Natural killer cell treated with Interleukin-12 subunit alpha and Interleukin-12 subunit beta and Interleukin-15 and Interleukin-18, amount 100 ng/mL, for 72 hours (primary cell): ENCODE measurements at places on chromosomes 3 and 15. TPM values are rescaled to one million over a fixed set of nuclear protein-coding genes. Genes with fewer than 3 reads are reported as not detected.

TFDP2 gene
- total RNA-seq = 47.8 TPM

ATP13A5 gene
- not detected for total RNA-seq

- H3K4me3 ChIP-seq = no peak overlapping the region
- H3K27ac ChIP-seq = no peak overlapping the region
- peaks cover 32% of the 10 kb centered on the region for H3K27me3 ChIP-seq
- no peaks in the 10 kb centered on the region for H3K4me1 ChIP-seq
Measured at GRCh38 chr15:61634837-61635236, 405.7 kb upstream of the RORA start.

TTLL13 gene
- not detected for total RNA-seq

DNA sequence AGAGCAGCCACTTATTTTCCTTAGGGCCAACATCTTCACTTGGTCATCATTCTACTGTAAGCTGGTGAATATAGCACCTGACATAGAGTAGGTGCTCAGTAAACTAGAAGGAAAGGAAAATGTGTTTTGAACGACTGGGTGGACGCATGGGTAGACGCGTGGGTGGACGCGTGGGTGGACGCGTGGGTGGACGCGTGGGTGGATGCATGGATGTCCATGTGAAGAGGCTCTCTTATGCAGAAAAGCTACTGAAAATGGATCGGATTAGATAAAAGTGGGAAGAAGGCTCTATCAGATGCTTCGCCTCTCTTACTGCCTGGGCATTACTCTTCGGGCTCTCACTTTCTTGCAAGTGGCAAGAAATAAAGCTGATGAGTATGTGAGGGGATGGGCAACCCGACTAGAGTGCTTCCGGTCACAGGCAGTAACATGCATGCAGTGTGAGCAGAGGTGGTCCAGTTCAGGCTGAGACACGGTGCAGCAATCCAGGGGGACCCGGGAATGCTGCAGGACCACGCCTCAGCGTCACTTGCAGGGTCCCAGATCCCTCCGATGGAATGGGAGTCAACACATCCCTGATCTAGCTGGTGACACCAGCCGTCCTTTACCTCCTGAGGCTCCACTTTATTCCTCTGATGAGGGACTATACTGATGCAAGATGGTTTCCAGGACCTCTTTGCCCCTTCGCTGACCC, 138.0 kb upstream of the MEF2A start:
- DNase-seq = peak; percentile 46
- no peaks in the 10 kb centered on the region for H3K27me3 ChIP-seq
- H3K36me3 ChIP-seq = no peaks in the 10 kb centered on the region
- peaks cover 6% of the 10 kb centered on the region for H3K4me1 ChIP-seq

ZNF710 gene
- 32.6 TPM for total RNA-seq

SLC30A4 gene
- total RNA-seq = 2.1 TPM
